Activated T-cell treated with anti-CD3 and anti-CD28 coated beads for 1 hour (primary cell): ENCODE measurements at places on chromosomes 16 and 17.

GRCh38 chr16:64375391-64375980 is 746.4 kb downstream of the CDH11 start:
- DNase-seq: no peak

DNA sequence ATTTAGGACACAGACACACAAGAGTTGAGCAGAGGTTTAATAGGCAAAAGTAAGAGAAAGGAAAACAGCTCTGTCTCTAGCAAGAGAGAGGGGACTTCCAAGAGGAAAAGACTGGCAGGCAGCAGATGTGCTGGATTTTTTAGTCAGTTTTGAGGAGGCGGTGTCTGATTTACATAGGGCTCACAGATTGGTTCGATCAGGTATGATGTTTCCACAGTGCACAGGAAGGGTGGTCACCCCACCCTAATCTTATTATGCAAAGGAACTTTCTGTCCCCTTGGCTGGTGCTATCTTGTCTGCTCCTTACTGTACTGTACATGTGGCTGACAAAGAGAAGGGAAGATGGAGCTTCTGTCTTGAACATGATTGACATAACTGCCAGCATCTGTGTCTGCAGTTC is 25.3 kb downstream of the BFAR start:
- DNase-seq: no peak

- no peak for DNase-seq
Observed at GRCh38 chr17:79680318-79680695, 50.4 kb upstream of the ENPP7 start.

DNA sequence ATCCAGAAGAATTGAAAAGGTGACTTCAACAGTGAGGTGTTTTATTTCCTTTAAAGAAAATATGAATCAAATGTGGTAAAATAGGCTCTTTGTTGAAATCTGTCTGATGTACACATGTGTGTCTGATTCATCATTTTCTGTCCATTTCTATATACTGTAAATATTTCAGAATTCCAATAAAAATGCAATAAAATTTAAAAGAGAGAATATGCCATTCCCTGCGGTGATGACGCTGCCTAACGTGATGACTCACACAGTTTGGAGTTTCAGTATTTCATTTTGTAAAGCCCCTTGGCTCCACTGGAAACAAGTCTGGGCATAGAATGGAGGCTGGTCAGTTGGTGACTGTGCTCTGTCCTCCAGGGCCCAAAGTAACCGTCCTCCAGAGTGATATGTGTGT is 482.5 kb upstream of the CDH5 start:
- no peak for DNase-seq

DNA sequence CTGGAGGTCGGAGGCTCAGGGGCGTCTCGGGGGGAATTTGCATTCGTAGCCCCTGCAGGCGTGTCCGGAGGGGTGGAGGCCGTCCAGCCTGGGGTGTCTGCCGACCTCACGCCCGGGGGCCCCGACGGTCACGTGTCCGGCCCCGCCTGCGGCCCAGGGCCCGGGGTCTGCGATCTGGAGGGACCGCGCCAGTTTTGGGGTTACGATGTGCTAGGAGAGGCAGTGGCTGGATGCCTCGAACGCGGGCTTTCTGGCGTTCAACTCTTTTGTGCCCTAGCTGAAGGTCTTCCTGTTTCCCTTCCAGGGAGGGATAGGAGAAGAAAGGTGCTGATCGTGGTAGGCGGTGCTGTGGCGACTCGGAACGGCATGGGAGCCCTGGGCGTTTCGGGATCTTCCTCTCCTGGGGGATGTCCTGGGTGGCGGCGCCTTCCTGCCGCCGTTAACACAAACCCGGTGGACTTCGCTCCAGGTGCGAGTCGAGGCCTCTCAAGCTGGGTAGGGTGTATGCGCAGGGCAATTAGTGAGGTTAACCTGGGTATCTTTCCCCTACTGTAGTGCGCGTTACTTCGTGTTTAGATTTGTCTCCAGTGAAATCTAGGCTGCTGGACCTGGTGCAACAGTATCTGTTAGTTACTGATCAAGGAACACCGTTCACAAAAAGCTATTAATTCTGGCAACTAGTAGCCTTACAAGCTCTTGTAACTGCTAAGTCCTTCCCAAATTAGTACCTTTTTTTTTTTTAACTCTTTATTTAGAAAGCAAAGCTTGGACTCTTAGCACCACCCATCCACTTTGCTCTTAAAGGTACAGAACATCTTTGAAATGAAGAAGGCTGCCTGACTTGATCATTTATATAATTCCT is 1.3 kb downstream of the AKAP1 start:
- no peak for DNase-seq

GRCh38 chr17:30376621-30377452 is 1.9 kb upstream of the CPD start:
- DNase-seq: no peak

DNA sequence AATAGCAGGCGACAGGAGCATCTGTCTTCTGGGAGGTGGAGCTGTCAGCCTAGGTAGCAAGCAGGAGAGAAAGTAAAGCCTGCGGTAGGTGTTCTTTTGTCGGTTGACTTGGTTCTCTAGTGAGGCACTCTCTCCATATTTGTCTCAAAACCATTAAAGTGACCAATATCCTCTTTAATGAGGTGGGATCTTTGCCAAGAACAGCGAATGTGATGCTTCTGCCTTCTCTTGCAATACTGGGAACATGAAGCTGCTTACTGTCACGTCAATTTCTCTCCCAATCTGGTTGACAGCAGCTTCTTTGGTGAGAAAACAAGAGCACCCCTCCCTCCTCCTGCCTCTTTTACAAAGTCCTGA is 176.7 kb downstream of the ABCC12 start:
- DNase-seq: no peak

DNA sequence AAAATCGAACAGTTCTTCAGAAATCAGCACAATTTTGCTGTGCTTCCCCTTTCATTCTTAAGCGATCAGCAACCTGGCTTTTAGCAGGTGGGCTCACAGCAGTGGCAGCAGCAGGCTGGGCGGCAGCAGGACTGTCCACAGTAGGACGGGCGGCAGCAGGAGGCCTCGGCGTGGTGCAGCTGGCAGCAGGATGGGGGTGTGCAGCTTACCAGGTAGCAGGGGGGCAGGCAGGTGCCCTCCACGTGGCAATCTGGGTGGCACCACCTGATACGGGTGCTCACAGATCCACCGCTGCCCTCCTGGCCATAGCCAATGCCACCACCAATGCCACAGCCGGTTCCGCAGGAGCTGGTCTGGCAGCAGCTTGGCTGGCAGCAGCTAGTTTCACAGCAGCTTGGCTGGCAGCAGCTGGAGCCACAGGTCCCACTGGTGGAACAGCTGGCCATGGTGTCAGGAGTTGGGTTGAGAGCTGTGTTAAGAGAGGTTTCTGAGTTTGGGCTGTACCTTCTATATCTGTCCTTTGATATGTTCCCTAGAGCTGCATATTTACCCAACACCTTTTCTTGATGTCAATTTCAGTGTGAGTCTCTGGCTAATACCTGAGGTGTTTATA is at the start of gene KRTAP1-4:
KRTAP1-4 (minus strand) TSS at position 563 of the 613 bp plus-strand sequence; CDS start at position 446, 117 bp downstream.
- no peak for DNase-seq

GRCh38 chr17:28622186-28622585 is 8.2 kb upstream of the RSKR start:
- DNase-seq: no peak

- DNase-seq: no peak
Observed at GRCh38 chr17:75849279-75849646, 5.1 kb upstream of the UNC13D start.

DNA sequence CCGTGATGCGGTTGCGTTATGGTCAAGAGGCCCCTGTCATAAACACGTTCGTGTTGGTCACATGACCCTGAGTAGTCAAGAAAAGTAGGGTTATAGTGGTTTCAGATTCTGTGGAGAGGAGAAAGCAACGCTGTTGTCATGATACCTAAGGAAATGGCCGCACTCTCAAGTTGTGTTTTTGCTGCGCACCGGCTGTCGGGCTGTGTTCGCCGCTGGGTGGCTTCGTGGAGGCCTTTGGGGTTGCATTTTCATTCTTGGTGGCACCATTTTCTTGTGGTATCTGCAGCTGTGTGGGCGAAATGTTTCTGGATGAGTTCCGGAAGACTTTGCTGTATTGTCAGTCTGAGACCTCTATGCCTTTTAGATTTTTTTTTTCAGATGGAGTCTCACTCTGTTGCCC is 35.0 kb downstream of the DEF8 start:
- no peak for DNase-seq

GRCh38 chr17:70314096-70314495 is 144.8 kb downstream of the KCNJ2 start:
- DNase-seq: no peak

- no peak for DNase-seq
Observed at GRCh38 chr16:4892361-4893102, 44.4 kb downstream of the PPL start.

GRCh38 chr17:58267347-58268324 is 13.1 kb downstream of the MPO start:
- no peak for DNase-seq

GRCh38 chr16:2846511-2847310 is 11.3 kb downstream of the PRSS22 start:
- DNase-seq: no peak

GRCh38 chr16:2761886-2762583 is 9.6 kb downstream of the SRRM2 start:
- no peak for DNase-seq

DNA sequence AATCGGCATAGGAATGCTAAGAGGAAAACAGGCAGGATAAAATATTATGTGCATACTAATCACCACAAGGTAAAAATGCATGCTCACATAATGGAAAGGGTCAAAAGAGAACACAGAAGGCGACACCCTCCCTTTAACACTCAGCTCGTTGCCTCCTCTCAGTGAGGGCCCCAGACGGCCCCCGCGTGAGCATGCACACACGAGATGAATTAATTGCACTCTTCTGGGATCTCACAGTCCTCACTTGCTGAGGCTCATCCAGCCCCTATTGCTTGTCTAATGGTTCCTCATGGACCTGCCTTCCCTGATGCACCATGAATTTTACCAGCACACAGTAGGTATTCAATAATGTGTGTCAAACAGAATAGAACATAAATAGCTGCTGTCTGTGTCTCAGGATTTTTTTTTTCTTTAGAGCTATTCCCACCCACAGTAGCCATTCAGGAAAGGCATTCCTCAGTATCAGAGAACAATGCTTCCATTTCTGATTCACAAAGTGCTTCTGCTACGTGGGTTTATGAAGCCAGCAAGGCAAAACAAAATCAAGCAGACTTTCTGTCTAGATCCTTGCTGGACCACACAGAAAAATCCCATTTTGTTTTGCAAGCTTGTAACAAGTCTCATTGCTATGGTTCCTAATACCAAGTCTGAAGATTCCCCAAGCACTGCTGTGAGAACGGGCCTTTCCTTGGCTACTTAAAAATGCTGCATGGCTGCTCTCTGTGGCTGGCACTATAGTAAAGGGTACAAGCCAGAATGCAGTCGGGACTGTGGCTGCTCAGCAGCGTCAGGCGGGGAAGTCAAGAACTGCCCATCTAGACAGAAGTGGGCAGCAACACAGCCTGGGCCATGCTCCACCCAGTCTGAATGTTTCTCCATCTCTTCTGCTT is 43.6 kb downstream of the TOM1L2 start:
- DNase-seq: no peak

- no peak for DNase-seq
Observed at GRCh38 chr16:31472709-31473203, 804 bp downstream of the TGFB1I1 start.

DNA sequence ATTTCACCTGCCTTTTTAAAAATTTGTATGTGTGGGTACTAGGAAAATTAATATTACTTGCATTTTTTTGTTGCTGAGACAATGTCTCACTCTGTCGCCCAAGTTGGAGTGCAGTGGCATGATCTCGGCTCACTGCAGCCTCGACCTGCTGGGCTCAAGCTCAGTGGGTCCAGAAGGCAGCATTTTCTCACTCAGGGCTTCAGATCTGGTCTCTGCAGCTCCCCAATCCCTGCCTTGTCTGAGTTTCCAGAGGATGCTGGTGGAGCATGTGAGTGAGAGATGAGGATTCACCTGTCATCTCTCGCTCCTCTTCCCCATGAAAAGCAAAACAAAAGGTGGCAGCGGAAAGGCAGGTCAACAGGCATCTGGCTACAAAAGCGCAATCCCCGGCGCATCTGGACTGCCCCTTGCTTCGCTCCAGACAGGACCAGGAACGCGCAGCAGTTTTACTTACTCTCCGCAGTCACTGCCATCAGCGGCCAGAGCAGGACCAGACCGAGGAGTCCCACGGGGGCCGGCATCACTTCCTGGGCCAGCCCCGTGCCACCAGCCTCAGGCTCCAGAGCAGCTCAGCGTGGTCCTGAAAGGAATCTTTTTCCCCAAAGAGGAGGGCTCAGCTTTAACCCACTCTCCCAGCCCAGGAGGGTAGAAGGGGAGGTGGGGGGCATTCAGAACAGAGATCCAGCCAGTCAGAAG is 59.9 kb downstream of the LITAF start:
- no peak for DNase-seq

DNA sequence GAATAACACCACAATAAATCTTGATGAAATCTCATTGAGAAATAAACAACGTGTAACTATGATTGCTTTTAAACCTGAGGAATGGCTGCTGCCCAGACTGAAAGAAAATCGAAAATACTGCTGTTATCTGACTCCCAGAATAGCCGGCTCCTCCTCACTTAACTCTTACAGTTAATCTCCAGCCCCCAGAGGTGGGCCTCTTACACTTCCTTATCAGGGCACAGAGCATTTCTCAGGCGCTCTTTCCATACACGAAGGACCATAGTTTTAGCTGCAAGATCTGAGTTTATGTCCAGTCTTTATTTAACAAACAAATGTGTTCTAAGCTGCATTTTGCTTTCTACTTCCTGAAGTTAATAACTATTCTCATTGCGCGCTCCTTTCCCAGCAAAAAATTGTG is 206.9 kb downstream of the MAP2K4 start:
- DNase-seq: no peak

DNA sequence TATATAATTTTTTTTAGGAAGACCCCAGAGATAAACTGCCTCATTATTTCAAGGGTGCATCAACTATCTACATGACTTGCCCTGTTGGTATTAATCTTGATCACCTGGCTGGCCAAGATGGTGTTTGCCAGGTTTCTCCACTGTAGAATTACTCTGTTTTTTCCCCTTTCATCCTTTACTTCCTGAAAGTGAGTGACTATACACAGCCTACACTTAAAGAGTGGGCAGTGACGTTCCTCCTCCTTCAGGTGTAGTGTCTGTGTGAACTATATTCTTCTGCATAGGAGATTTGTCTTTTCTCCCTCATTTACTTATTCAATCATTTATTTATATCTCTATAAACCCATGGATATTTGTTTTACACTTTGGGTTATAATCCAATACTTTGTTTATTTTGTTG is 246.7 kb downstream of the IRF8 start:
- DNase-seq: no peak

GRCh38 chr17:31256936-31257335 is 40.1 kb downstream of the OMG start:
- no peak for DNase-seq

- DNase-seq: no peak
Observed at GRCh38 chr17:14986127-14986526, 279.0 kb downstream of the PMP22 start.

- no peak for DNase-seq
Observed at GRCh38 chr16:58636466-58636865, 6.8 kb upstream of the CNOT1 start.

DNA sequence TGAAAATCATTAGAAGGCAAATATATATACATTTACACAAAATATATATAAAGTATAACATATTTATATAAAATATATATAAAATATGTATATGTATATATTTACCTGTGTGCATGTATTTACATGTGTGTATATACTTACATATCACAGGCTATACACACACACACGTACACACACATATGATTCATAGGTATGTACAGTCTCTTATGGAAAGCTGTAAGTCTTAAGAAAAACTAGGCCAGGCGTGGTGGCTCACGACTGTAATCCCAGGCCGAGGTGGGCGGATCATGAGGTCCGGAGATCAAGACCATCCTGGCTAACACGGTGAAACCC is 14.7 kb downstream of the TOM1L2 start:
- no peak for DNase-seq

- DNase-seq: no peak
Observed at GRCh38 chr17:27569257-27569722, 61.7 kb upstream of the LGALS9 start.
